ENCODE measurements at places on chromosomes 4 and X.

DNA sequence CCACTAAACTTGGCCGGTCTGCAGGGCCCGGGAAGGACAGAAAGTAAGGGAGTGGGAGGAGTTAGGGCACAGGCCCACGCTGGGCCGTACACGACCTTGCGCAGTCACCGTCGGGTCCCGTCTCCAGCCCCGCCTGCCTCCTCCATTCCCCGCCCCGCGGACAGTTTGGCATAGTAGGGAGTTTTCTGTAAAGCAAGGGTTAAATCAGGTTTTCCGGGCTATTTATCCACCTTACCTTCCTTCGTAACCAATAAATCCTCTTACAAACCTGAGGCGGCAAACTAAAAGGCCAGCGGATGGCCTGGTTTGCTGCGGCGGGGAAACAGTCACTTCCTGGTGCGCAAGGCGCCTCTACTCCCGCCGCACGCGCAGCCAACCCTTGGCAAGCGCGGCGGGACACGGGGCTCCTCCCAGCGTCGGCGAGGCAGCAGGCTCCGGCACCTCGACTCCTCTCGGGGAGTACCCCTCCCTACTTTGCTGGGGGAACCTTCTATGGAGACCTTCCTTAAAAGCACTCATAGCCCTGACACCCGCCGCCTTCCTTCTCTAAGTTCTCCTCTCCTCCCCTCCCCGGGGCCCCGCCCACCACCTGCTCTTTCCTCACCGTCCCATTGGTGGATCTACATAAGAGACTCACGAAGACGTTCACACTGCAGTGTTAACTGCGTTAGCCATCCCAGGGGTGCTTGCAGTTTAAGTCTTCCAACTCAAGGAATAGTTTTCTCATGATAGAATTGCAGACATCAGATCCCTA, at the start of gene TRMT2B:
Gene TRMT2B (minus strand): TSS at position 563 of the 754 bp plus-strand sequence. CDS start 9,822 bp downstream, outside the sequence.
- H3K36me3 ChIP-seq = peaks cover 12% of the 10 kb centered on the region
- peak within 1 kb of the TSS; percentile 92 for H3K27ac ChIP-seq
- DNase-seq = peak; percentile 84
- H3K4me3 ChIP-seq = peak within 1 kb of the TSS; percentile 75
- no peaks in the 10 kb centered on the region for H3K27me3 ChIP-seq
- peaks cover 24% of the 10 kb centered on the region for H3K4me1 ChIP-seq

DNA sequence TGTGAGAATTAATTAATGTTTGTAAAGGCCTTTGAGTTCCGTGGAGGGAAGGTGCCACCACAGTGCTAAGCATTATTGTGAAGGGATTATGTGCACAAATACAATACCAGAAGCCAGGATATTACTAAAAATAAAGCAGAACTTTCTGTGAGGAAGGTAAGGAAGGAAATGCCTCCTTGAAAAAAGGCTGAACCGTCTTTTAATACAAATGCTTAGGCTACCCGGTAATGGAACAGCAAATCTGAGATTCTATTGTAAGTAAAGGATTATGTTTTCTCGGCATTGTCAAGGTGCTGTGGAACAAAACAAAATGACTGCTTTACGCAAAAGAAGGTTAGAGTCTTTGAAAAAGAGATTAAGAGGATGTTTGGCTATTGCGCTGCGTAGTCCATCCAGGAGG, 57.9 kb upstream of the SPRY1 start:
- no peak for DNase-seq

DNA sequence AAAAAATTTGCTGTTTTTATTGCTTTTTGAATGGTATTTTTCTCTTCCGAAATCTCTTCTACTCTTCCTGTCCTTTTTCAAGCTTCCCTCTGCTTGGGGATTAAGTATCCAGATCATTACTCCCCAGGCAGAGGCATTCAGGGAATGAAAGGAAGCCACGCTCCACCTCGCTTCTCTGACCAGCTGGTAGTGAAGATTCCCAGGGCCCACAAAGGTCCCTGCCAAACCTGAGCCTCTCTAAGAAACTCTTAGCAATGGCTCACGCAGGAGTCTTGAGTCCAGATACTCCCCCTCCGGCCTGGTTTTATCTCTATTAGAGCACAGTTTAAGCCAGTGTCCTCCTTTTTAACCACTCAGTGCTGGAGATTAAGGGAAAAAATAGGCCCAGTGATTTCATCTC, 51.4 kb upstream of the SOD3 start:
- DNase-seq = no peak
- no peak overlapping the region for H3K4me3 ChIP-seq
- H3K36me3 ChIP-seq = no peaks in the 10 kb centered on the region
- no peaks in the 10 kb centered on the region for H3K4me1 ChIP-seq

DNA sequence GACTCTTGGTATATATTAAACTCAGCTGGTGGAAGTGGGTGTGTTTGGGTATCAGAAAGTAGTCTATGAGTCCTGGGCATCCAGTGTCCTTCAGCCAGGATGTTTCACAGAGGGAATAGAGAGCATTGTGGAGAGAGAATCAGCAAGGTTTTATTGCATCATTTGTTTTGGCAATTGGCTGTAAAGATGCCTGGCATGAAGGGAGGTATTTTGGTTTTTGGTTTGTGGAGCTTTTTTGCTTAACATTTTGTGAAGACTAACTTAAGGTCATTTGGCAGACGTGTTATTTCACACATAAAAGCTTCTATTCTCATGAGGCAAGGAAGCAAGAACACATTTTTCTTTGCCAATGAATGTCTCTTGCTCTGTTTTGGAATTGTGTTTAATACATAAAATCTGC, 71.1 kb downstream of the DCLK2 start:
- H3K27me3 ChIP-seq = peaks cover 6% of the 10 kb centered on the region
- DNase-seq = no peak
- no peak overlapping the region for H3K27ac ChIP-seq
- H3K4me1 ChIP-seq = no peaks in the 10 kb centered on the region

DNA sequence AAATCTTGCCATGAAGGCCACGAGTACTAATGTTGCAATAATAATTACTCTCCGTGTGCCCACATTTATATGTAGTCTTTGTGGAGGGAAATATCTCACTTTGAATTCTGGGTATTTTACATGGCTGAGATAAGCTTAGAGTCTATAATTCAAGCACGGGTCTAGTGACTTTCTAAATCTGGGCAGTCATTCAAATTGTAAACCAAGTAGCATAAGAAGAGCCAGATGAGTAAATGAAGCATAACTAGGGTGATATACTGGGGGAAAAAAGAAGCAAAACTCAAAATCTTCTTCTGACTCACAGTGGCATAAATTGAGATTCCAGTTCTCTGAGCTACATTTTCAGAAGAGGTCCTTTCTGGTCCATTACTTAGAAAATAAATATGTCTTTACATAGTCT, 53.0 kb downstream of the MAPK10 start:
- no peak for DNase-seq
- no peak overlapping the region for H3K27ac ChIP-seq
- no peak overlapping the region for H3K4me3 ChIP-seq
- no peaks in the 10 kb centered on the region for H3K27me3 ChIP-seq
- no peaks in the 10 kb centered on the region for H3K4me1 ChIP-seq

- peaks cover 60% of the 10 kb centered on the region for H3K36me3 ChIP-seq
- no peak overlapping the region for H3K4me3 ChIP-seq
- H3K27ac ChIP-seq = peak overlapping the region; percentile 77
- peaks cover 22% of the 10 kb centered on the region for H3K4me1 ChIP-seq
These were observed 83.5 kb downstream of the ZNF674 start for GRCh38 chrX:46461660-46462191.

DNA sequence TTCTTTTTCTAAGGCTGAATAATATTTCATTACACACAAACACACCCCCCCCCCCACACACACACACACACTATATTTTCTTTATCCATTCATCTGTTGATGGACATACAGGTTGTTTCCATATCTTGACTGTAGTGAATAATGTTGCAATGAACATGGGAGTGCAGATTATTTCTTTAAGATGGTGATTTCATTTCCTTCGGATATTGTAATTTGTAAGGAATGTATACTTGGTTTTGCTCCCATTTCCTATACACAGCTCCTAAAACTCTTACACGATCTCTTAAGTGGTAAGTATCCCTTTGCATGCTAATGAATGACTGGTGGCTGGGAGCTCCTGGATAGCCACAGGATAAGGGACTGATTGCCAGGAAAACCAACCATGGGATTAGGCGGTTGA, 14.7 kb upstream of the RBMXL3 start:
- no peak for DNase-seq
- H3K27ac ChIP-seq = no peak overlapping the region
- no peaks in the 10 kb centered on the region for H3K36me3 ChIP-seq
- no peaks in the 10 kb centered on the region for H3K4me1 ChIP-seq
- H3K4me3 ChIP-seq = no peak overlapping the region

GRCh38 chr4:96003951-96004740, 164.3 kb downstream of the PDHA2 start:
- H3K4me3 ChIP-seq = no peak overlapping the region
- no peaks in the 10 kb centered on the region for H3K27me3 ChIP-seq
- H3K4me1 ChIP-seq = no peaks in the 10 kb centered on the region
- no peak for DNase-seq
- H3K36me3 ChIP-seq = no peaks in the 10 kb centered on the region

- H3K36me3 ChIP-seq = no peaks in the 10 kb centered on the region
- DNase-seq = no peak
- H3K27ac ChIP-seq = no peak overlapping the region
- H3K4me3 ChIP-seq = no peak overlapping the region
These were observed 1.6 kb upstream of the REELD1 start for GRCh38 chr4:146212781-146213180.

DNA sequence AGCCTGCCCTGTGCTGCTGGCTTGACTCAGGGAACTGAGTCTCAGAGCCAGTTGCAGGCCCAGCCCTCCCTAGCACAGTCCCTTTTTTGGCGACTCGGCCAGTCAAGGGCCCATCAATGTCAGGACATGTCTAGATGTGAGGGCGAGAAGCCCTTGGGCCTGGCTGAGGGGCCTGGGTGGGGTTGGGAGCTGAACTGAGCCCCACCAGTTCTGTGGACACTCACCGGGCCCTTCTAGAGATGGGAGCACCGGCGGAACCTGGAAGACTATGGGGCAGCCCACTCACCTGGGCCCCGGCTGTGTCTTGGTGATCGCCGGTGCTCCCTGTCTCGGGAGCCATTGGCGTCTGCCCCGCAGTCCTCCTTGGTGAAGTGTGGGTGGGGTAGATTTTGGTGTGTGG, 245.9 kb downstream of the AFAP1 start:
- DNase-seq = no peak
- no peak overlapping the region for H3K4me3 ChIP-seq
- H3K27ac ChIP-seq = no peak overlapping the region
- H3K27me3 ChIP-seq = peaks cover 4% of the 10 kb centered on the region

DNA sequence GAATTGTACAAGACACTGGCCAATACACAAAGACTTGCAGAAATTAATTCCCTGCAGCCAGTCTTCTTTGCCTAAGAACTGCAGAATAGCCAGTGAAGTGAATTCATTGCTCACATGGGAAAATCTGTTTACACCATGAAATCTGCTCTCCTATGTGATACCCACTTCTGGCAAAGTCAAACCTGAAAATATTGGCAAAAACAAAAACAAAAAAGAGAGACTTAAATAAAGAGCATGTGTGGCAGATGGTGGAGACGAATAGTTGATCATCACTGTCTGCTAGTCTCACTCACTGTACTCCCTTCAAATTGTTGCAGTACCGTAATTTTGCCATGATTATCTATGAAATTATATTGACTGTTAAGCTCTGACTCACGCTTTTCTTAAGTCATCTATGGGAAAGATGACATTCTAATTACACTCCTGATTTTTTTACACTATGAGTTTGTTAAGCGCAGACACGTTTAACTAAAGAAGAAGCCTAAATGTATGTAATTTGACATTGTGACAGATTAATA, 406.8 kb downstream of the PCDH7 start:
- no peak overlapping the region for H3K4me3 ChIP-seq
- H3K36me3 ChIP-seq = no peaks in the 10 kb centered on the region
- no peak for DNase-seq
- H3K27ac ChIP-seq = no peak overlapping the region
- no peaks in the 10 kb centered on the region for H3K27me3 ChIP-seq

- no peak for DNase-seq
- H3K4me3 ChIP-seq = no peak overlapping the region
- peaks cover 5% of the 10 kb centered on the region for H3K27me3 ChIP-seq
- no peaks in the 10 kb centered on the region for H3K36me3 ChIP-seq
- H3K27ac ChIP-seq = no peak overlapping the region
These were observed 79.1 kb downstream of the AMOT start for GRCh38 chrX:112761242-112762207.

GRCh38 chr4:186036976-186037581, 31.9 kb upstream of the TLR3 start:
- no peak overlapping the region for H3K27ac ChIP-seq
- H3K27me3 ChIP-seq = peaks cover 21% of the 10 kb centered on the region
- no peaks in the 10 kb centered on the region for H3K4me1 ChIP-seq
- DNase-seq = no peak

GRCh38 chr4:108315694-108316093, 147.0 kb upstream of the LEF1 start:
- no peaks in the 10 kb centered on the region for H3K36me3 ChIP-seq
- H3K27me3 ChIP-seq = peaks cover 7% of the 10 kb centered on the region
- no peak overlapping the region for H3K4me3 ChIP-seq
- DNase-seq = no peak
- peaks cover 16% of the 10 kb centered on the region for H3K4me1 ChIP-seq

GRCh38 chrX:80335062-80335830, 85.0 kb upstream of the TENT5D start:
- H3K4me3 ChIP-seq = no peak overlapping the region
- DNase-seq = no peak
- no peaks in the 10 kb centered on the region for H3K27me3 ChIP-seq
- H3K36me3 ChIP-seq = no peaks in the 10 kb centered on the region
- no peaks in the 10 kb centered on the region for H3K4me1 ChIP-seq

DNA sequence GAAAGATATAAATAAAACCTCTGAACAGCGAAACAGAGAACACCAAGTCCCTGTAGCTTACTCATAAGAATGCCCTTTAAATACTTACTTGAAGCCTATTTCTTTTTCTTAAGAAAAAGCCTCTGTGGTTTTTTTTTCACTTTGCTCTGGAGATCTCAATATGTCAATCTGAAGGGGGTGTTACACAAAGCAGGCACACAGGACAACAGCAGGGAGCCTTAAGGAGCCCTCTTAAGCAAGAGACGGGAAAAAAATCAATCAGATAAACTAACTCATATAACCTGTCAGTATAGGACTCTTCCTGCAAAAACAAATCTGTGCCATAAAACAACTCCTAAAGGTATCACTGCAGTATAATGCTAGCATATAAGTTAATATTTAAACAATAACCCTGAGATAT, 611.1 kb upstream of the ATOH1 start:
- no peak overlapping the region for H3K27ac ChIP-seq
- H3K4me3 ChIP-seq = no peak overlapping the region
- no peaks in the 10 kb centered on the region for H3K27me3 ChIP-seq
- H3K36me3 ChIP-seq = no peaks in the 10 kb centered on the region

DNA sequence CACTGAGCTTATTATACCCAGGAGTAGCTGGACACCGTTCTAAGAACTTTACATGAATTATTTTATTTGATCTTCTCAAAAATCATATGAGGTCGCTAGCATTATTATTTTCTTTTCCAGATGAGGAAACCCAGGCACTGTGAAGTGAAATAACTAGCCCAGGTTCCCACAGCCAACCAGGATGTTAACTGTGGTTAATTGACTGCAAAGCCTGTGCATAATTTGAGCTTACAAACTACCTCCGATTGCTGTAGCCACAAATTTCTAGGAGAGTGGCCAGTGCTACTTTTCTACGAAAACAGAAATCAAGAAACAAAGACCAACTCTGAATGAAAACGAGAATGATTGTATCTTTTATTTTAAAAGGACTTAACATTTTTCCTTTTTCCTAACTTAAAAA, 27.2 kb downstream of the SPRY1 start:
- DNase-seq = no peak
- H3K36me3 ChIP-seq = peaks cover 12% of the 10 kb centered on the region
- H3K4me3 ChIP-seq = no peak overlapping the region
- peaks cover 49% of the 10 kb centered on the region for H3K4me1 ChIP-seq

- H3K27ac ChIP-seq = no peak overlapping the region
- no peaks in the 10 kb centered on the region for H3K4me1 ChIP-seq
- no peaks in the 10 kb centered on the region for H3K36me3 ChIP-seq
These were observed 164.0 kb upstream of the MBNL3 start for GRCh38 chrX:132652871-132653270.
